Tibial artery (tissue), 4 donors: ENCODE measurements at places on chromosomes 16 and 17.
A peak's percentile ranks its signal among the peaks of the same experiment; 100 is the strongest.

GRCh38 chr17:16281351-16281750 lies 64.3 kb downstream of the PIGL start:
- DNase-seq = no peak
- H3K4me1 ChIP-seq = peaks cover 17% of the 10 kb centered on the region
- no peaks in the 10 kb centered on the region for H3K36me3 ChIP-seq
- H3K27ac ChIP-seq = no peak overlapping the region
- H3K4me3 ChIP-seq = no peak overlapping the region

DNA sequence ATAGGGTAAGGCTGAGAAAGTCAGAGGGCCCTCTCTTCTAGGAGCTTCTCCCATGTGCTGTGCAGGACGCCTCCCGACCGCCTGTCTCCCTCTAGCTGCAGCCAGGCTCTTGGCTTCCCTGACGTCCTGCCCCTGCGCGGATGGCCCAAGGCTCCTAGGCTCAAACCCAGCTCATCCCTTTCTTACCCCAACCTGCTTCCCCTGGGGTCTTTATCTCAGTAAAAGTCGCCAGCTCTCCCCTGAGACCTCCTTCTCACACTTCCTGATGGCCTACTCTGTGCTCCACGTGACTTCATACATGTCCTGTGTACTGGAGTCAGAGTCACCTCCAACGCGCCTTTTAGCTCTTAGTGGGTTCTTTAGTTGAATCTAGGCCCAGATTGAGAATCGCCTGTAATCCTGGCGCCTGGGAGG lies 1.1 kb upstream of the ZNF747 start:
- peak overlapping the region; percentile 83 for H3K4me3 ChIP-seq
- peaks cover 21% of the 10 kb centered on the region for H3K36me3 ChIP-seq
- H3K27ac ChIP-seq = peak overlapping the region; percentile 94
- peak; percentile 72 for DNase-seq
- no peaks in the 10 kb centered on the region for H3K27me3 ChIP-seq

DNA sequence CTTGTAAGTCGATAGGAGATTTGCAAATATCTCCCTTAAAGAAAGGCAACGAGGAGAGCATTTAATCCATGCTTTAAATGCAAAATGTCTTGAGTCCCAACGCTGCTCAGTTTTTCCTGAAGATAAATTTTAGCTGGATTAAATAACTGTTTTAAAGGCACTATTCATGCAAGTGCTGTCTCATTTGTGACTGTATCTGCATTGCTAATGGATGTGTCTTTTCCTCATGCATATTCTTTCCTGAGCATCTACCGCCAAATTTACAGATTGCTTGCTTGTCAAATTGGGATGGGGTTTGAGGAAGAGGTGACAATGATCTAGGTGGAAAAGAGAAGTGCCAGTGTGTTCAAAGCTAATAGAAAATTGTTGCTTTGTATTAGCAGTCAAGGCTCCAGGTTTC lies 106.9 kb downstream of the RBFOX1 start:
- H3K36me3 ChIP-seq = no peaks in the 10 kb centered on the region
- no peak overlapping the region for H3K4me3 ChIP-seq
- DNase-seq = no peak
- no peak overlapping the region for H3K27ac ChIP-seq

- no peak overlapping the region for H3K4me3 ChIP-seq
- H3K36me3 ChIP-seq = no peaks in the 10 kb centered on the region
- H3K27ac ChIP-seq = no peak overlapping the region
- H3K27me3 ChIP-seq = peaks cover 5% of the 10 kb centered on the region
- no peak for DNase-seq
Observed at GRCh38 chr16:53546988-53547391, 44.0 kb upstream of the AKTIP start.

- no peaks in the 10 kb centered on the region for H3K36me3 ChIP-seq
- no peak for DNase-seq
- H3K27ac ChIP-seq = no peak overlapping the region
- H3K27me3 ChIP-seq = no peaks in the 10 kb centered on the region
Observed at GRCh38 chr16:80846275-80846674, 41.9 kb upstream of the CDYL2 start.

DNA sequence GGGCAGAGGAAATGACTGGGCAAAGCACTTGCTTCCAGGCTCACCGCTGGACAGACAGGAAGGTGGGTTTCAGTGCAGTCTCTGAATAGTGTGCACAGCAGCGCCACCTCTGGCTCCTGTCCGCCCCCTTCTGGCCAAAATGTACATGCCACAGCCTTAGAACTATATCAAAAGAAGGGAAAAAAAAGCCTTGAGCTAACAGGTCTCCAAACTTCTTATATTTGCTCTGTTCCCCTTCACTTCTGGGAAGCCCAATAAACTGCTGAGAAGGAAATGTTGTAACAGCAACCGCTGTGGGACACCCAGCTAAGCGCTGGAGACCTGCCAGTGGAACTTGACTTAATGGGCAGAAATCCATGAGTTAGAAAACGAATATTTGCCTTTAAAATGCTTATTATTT lies 17.5 kb downstream of the COG7 start:
- H3K4me3 ChIP-seq = no peak overlapping the region
- no peak overlapping the region for H3K27ac ChIP-seq

DNA sequence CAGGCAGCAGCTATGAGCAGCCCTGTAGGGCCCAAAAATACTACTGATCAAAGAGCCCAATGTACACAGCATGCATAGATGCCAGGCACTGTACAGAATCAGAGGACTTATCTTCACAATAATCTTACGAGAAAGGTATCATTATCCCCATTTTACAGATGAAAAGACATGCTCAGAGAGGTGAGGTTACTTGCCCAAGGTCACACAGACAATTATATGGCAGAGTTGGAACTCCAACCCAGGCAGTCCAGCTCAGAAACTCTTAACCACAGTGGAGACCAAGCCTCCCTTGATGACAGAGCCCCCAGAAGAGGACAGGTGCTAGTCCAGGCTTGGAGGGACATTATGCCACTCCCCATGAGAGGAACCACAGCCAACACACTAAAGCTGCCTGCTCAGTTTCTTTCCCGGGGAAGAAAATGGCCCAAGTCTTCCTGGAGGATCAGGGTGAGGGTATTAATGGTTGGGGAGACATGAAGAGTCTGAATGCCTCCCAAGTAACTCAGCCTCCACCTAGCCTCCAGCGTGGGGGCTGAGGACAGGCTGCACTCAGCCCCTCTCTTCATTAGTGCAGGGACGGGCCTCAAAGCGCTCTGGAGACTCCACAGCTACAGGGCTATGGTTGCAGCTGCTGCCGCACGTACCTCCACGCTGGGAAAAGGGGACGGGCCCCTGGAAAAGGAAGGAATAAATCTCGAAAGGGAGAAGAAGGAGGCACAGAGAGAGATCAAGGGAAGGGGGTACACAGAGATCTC lies 826 bp downstream of the UNC119 start:
- H3K4me1 ChIP-seq = peaks cover 8% of the 10 kb centered on the region
- H3K4me3 ChIP-seq = peak overlapping the region; percentile 87
- H3K27ac ChIP-seq = peak overlapping the region; percentile 74

DNA sequence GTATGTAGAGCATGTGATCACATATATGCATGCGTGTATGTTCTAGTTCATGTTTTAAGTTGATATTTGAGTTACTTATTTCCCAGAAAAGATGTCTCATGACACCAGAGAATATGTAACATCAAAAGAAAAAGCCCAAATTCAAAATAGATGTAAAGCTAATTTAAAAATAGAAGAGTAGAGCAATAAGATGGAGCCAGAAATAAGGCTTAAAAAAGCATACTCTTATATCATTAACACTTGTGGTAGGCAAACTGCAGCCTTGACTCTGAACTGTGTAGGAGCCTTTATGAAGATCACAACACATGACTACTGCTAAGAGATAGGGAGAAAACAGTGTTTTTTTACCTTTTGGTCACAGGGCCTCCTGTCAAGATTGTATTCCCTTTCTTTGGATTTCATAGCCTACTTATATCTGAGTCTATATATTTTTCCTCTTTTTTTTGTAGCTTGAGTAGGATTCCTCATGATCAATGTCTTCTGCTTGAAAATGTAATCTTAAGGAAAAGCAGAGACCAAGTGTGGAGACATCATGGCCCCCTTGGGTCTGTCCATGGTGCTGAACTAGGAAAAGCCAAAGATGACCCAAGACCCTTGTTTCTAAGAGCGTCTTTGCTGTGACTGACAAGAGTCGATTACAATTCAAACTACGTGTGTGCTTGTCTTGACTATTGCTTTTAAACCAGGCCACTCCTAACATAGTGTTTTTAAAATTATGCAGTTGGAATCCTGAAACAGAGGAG lies 390.4 kb downstream of the SHISA9 start:
- no peak overlapping the region for H3K4me3 ChIP-seq
- no peaks in the 10 kb centered on the region for H3K4me1 ChIP-seq
- no peaks in the 10 kb centered on the region for H3K27me3 ChIP-seq
- H3K36me3 ChIP-seq = no peaks in the 10 kb centered on the region
- DNase-seq = no peak

- no peaks in the 10 kb centered on the region for H3K36me3 ChIP-seq
- no peaks in the 10 kb centered on the region for H3K4me1 ChIP-seq
- H3K27ac ChIP-seq = peak overlapping the region; percentile 83
- no peak overlapping the region for H3K4me3 ChIP-seq
- no peaks in the 10 kb centered on the region for H3K27me3 ChIP-seq
- no peak for DNase-seq
Observed at GRCh38 chr16:84641643-84642358, 6.5 kb upstream of the KLHL36 start.

DNA sequence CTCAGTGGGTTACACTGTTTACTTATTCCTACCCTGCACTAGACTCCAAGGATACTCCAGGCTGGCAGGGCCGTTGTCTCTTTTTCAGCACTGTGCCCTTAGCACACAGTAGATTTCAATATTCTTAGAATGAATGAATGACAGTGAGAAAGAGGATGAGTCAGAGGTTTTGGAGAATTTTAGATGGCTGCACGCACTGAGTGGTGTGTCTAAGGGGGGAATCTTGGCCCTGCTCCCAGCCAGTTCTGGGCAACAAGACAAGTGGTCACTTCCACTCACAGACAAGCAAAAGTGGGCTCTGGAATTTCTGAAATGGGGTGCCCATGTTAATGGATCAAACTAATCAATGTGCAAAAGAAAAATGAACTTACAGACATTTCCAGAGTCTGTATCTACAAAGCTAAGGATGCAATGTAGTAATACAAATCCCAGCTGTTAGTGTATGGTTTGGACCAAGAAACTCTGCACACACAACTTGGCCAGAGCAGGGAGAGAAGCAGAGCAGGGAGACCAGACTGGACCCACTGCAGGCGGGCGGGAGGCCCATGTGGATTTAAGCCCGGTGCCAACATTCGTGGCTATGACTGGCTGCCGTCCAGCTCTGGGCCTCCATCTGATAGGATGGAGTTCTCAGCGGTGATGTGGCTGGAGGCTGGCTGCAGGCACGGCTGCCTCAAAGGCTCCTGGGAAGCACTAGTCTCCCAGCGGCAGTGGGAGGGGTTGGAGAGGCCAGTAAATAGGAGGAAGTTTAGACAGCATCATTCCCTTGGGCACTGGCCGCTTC lies 95.6 kb upstream of the CDYL2 start:
- H3K4me3 ChIP-seq = peak overlapping the region; percentile 14
- no peaks in the 10 kb centered on the region for H3K4me1 ChIP-seq
- peak overlapping the region; percentile 74 for H3K27ac ChIP-seq
- H3K27me3 ChIP-seq = no peaks in the 10 kb centered on the region

GRCh38 chr17:81890447-81891302 lies 711 bp downstream of the ALYREF start:
- peak overlapping the region; percentile 90 for H3K4me3 ChIP-seq
- H3K36me3 ChIP-seq = peaks cover 35% of the 10 kb centered on the region
- peak overlapping the region; percentile 96 for H3K27ac ChIP-seq
- DNase-seq = no peak

DNA sequence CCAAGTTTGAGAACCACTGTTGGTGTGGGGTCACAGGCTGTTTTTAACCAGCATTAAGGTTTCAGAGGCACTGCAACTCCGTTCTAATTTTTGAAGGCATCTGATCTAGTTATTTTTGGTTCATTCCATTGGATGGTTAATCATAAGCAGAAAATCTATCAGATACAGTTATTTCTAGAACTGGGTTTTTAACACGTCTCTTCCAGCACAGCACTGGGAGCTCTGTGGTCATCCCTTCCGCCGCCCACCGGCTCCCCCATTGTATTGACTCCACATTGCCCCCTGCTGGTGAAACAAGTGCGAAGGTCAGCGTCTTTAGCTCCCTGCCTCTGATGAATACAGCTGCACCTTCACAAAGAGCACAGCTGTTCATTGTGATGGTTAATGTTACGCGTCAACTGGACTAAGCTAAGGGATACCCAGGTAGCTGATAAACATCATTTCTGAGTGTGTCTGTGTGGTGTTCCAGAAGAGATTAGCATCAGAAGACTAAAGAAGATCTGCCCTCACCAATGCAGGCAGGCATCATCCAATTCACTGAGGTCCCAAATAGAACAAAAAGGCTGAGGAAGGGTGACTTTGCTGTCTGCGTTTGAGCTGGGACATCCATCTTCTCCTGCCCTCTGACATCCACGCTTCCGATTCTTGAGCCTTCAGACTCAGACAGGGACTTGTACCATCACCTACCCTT lies 8.5 kb downstream of the CCL18 start:
- H3K4me3 ChIP-seq = no peak overlapping the region
- no peaks in the 10 kb centered on the region for H3K27me3 ChIP-seq
- no peaks in the 10 kb centered on the region for H3K4me1 ChIP-seq
- DNase-seq = peak; percentile 35

GRCh38 chr17:9465210-9465921 lies 110.3 kb downstream of the STX8 start:
- no peaks in the 10 kb centered on the region for H3K27me3 ChIP-seq
- H3K4me1 ChIP-seq = no peaks in the 10 kb centered on the region
- no peak overlapping the region for H3K4me3 ChIP-seq
- no peaks in the 10 kb centered on the region for H3K36me3 ChIP-seq
- no peak for DNase-seq

DNA sequence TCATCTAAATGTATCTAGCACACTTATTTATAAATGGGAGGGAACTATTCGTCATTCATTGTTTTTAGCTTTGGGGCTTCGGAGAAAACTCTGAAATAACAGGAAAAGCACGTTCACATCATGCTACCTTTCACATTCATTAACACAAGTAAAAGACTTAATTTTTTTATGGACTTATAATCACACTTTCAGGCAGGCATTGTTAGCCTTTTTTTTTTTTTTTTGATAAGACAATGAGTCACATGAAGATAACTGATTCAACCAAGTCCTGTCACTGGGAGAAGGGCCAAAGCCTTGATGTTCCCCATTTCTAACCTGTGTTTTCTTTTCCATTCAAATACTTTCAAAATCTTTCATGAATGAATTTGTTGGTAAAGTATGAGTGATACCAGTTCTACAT lies 631.3 kb upstream of the CA10 start:
- no peaks in the 10 kb centered on the region for H3K36me3 ChIP-seq
- no peaks in the 10 kb centered on the region for H3K4me1 ChIP-seq
- no peak overlapping the region for H3K27ac ChIP-seq
- no peak overlapping the region for H3K4me3 ChIP-seq
- H3K27me3 ChIP-seq = no peaks in the 10 kb centered on the region
- no peak for DNase-seq

- no peaks in the 10 kb centered on the region for H3K27me3 ChIP-seq
Observed at GRCh38 chr16:74586948-74587347, 20.0 kb downstream of the GLG1 start.
